CD4-positive, alpha-beta T cell treated with Interleukin-12 subunit alpha and Interleukin-12 subunit beta, for 1 hour (primary cell): ENCODE measurements at places on chromosomes 11 and 22.

- DNase-seq, result no peak
Measured at GRCh38 chr11:7632211-7632610, 41.1 kb downstream of the CYB5R2 start.

DNA sequence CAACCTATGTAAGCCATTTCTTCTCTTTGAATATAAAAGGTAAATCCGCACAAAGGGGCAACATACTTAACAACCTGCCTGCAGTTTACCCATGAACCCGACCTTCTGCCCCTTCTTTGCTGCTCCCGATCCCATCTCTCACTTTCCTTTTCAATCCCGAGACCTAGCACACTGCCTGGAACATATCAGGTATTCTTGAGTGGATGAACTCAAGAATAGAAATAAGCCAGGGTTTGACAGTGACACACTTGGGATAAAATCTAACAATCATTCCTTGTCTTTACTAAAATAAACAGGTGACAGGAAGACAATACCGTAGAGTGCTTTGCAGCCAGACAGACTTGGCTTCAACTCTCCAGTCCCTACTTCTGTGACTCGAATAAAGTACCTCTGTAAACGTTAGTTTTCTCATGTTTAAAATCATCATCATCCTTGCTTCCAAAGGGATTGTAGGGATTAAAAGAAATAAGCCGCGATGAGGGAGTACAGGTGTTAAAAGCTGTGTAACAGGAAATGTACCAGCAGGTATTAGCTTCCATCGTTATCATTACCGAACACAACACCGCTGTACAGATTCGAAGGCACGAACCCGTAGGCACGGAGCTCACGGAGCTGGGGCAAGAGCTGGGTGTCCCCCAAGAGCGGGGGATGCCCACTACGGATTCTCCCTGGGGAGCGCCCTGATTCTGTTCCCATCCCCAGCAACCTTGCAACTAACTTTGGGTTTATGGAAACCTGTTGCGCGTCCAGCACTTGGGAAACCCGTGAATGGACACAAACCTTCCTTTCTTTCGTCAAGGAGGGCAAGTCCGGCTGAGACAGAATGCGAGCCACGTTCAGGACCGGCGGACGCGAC is 720 bp downstream of the UFD1 start:
- peak; percentile 17 for DNase-seq

- no peak for DNase-seq
Measured at GRCh38 chr11:95045812-95046211, 3.4 kb upstream of the KDM4F start.

DNA sequence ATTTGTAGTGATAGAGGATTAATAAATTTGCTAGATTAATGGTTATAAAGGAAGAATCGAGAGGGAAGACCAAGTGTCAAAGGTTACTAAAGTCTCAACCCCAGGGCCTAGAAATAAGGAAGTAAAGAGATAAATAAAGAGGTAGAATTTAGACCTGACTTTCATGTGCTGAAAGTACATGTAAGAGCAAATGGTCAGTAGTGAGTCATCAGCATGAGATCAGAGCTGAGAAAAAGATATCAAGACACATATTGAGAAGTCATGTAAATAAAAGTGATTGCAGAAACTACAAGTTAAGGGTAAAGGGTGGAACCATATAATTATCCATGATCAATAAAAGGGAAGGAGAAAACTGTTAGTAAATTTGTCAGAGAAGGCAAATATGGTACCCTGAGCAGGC is 1.4 kb upstream of the OR8B8 start:
- DNase-seq, result no peak

DNA sequence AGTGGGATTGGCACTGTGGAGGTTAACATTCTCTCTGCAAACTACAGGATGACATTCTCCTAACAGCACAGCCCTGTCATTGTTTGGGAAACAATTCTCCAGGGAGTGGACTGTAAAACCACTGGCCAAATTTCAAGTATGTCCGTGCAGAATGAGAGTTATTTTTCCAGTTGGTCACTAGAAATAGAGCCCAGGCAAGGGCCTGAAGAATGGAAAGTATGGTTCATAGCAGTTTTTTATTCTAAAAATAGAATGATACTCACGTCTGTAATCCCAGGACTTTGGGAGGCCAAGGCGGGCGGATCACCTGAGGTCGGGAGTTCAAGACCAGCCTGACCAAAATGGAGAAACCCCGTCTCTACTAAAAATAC is 39.0 kb upstream of the CD44 start:
- DNase-seq, result no peak

- DNase-seq, result no peak
Measured at GRCh38 chr11:116797816-116798215, 6.1 kb upstream of the APOA5 start.

DNA sequence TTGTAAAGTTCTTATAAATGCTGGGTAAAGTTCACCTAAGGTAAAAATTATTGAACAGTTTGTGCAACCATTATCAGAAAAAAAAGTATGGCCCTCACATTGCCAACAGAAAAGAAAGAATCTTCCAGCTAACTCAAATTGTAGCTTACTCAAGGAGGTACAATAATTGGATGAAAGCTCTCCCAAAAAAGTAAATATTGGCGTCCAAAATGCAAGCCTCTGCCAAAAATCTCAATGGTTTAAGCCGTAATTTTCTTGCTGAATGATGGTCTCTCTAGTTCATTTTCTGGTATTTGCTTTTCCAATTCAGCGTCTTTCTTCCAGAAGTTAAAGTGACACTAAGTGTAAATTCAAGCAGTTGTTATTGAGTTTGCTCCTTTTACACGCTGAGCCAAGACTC is 727.3 kb downstream of the LRRC4C start:
- no peak for DNase-seq

DNA sequence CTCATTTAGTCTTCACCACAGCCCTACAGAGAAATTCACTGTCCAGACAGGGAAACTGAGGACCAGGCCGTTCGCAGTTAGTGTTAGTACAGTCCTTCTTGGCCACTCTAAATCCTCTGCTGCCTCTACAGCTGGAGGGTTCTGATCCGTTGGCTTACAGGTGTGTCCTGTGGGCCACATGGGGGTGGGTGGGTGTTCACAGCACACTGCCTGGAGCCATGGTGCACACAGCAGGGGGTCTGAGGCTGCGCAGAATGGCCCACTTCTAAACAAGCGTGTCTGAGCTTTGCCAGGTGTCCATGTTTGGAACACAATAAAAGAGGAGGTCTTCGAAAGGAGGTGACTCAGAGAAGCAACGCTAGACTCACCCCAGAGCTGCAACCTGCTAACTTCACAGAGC is 249.0 kb downstream of the ST3GAL4 start:
- DNase-seq, result no peak

- no peak for DNase-seq
Measured at GRCh38 chr11:19027829-19028595, 32.5 kb downstream of the MRGPRX2 start.

GRCh38 chr11:129012880-129013279 is 70.2 kb upstream of the TP53AIP1 start:
- no peak for DNase-seq

- DNase-seq, result no peak
Measured at GRCh38 chr11:118533769-118534729, 3.1 kb downstream of the TMEM25 start.

GRCh38 chr11:15371533-15371932 is 256.8 kb downstream of the INSC start:
- DNase-seq, result no peak

DNA sequence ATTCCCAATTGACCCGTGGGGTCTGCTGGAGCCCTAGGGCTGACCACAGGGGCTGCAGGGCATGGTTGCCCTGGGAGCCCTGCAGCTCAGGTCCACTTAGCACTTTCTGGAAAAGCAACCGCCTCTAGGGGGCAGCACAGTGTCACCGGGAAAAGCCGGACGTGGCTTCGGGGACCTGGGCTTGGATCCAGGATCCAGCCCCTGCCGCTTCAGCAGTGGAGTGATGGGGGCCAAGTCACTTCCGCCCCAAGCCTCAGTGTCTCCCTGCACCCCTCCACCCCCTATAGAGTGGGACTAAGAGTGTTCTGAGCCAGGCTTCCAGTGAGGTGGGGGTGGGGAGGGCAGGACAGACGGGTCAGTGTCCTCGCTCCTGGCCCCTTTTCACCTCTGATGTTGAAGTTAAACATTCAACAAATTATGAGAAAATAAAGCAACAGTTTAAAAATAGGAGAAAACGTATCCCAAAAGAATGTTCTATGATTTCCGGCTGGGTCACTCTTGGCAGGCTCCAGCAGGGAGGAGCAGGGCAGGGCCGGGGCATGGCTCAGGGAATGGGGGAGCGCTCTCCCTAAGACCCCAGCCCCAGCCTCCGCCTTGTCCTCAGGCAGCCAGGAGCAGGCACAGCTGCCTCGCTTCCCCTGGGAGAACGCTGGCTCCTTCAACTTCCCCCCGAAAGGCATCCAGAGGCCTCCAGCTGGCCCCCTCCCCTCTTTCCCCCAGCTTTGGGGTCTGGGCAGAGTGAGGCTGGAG is 96.5 kb upstream of the FGF3 start:
- peak; percentile 22 for DNase-seq

GRCh38 chr11:83924795-83925542 is 638.8 kb upstream of the CCDC90B start:
- DNase-seq, result no peak

DNA sequence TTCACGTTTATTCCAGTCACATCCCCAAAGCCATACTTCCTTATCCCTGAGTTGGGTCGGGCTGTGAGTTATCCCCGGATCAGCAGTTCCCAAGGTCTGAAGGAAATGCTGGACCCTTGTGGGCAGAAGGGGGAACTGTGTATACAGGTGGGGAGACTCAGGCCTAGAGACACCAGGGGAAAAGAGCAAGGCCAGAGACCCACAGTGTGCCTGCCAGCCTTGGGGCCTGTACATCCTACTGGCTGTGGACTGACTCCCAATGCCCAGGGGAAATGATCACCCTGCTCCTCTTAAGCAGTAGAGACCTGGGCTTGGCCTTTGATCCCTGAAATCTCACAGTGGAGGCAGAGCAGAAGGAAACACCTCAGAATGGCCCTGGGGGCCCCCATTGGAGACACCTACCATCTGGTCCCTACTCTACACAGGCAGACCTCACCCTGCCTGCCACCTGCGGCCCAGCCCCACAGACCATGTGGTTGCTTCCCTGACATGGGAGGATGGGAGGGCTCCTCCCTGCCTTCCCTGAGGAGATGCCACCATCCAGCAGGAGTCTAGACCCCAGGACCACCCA is 1.3 kb downstream of the SELENOM start:
- DNase-seq, result no peak

DNA sequence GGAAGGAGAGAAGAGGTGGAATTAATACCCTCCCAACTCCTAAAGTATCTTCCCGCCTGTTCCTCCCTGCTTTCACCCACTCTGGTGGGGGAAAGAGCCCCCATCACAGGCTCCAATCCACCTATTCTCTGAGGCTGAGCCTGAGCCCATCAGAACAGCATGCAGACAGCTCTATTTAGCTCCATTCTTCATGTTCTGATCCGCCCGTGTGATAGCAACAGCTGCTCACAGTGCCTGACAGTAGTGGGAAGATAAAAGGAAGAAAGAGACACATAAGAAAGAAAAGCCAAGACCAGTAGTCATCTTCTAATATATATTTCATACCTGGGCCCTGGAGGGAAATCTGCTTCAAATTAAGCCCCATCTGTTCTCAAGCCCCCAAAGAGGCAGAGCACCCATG is 80.3 kb upstream of the AKIP1 start:
- no peak for DNase-seq

GRCh38 chr11:116294630-116295029 is 478.2 kb downstream of the BUD13 start:
- no peak for DNase-seq

DNA sequence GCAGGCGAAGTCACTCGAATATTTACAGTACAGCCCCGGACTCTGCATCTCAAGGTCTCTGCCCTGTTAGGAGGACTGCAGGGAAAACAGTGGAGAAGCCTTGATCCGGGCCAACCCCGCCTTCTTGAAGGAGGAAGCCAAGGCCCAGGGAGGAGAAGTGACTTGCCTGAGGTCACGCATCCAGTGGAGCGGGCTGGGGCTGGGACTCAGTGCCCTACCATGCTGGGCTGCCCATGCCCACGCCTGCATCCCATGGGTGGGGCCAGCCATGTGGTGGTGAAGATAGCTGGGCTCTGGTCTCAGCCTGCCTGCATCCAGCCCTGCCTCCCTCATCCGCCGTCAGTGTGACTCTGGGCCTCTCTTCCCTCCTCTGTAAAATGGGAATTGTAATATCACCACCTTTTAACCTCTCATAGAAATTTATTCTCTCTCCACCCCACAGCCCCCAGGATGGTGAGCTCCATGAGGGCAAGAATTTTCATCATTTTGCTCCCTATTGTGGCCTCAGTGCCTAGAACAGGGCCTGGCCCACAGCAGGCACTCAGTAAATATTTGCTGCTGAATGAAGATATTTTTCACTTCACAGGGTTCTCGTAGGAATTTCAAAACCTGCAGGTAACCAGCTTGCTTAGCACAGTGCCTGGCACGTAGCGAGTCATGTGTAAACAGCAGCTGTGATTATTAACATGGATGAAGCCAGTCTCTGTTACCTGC is 57.3 kb downstream of the OTOG start:
- DNase-seq, result no peak

DNA sequence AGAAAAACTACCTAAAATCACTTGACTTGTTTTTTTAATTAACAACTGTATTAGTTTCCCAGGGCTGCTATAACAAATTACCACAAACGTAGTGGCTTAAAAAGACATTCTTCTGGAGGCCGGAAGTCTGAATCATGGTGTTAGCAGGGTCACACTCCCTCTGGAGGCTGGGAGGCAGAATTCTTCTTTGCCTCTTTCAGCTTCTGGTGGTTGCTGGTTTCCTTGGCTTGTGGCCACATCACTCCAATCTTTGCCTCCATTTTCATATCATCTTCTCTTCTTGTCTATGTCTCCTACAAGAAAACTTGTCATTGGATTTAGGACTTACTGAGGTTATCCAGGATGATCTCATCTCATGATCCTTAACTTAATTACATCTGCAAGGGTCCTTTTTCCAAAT is 7.4 kb upstream of the INCENP start:
- no peak for DNase-seq

DNA sequence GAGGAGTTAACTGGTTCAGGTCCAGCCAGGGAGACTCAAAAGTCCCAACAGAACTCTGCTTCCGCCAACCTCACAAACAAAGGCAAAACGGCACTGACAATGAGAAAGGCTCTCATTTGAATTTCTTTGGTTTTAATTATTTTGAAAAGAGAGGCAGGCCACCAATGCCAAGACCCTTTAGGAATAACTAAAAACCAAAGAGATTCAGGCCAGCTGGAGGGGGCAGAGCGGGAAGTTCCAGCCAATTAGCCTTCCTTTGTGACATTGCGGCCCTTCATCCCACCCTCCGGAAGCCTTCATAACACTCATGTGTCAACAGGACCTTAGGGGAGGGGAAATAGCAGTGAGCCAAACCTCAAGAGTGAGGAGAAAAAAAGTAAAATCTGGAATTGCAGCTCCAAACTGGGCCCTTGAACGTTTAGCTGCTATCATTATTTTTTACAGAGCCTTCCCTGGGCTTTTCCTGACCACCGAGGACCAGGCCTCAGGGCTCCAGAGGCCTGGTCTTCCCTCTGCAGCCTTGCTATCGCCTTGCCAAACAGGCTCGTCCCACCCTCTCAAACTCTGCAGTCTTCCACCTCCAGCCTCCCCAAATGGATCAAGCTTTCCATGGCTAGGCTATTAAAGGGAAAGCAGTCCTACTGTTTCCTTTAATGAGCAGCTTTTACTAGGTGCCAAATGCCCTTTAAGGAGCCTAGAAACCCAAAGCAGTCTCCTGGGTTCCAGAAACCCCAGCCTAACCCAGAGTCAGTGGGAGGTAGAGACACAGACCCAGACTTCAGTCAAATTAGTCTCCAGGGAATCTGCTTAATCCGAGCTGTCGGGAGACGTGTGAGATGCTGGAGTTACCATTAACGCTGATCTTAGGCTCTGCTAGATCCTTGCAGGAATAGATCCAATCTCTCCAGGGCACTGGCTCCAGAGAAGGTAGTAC is 114.2 kb downstream of the CCDC34 start:
- DNase-seq, result no peak
